Lower lobe of right lung (tissue), 2 donors: ENCODE measurements at places on chromosomes 1 and 21. TPM values are rescaled to one million over a fixed set of nuclear protein-coding genes. Genes with fewer than 3 reads are reported as not detected.

The CSMD2 gene
- 1.1 TPM for total RNA-seq

The HSD3B1 gene
- total RNA-seq: not detected

DNA sequence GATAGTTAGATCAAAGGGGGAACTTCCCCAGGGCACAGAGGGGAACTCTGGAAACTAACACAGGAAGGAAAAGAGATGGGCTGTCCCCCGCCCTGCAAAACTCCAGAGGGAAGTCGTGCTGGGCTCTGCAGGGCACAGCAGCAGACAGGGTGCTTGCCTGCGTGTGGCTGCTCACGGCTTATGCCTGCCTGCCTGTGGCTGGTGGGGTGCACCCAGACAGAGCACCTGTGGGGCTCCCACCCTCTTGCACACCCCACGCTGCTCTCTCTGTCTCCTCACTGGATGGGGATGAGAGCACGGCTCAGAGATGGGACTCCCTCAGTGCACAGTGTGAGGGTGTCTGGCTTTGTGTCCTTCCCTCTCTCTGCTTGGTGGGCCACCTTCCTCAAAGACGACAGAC is 13.5 kb upstream of the ETV3L start:
- no peak for DNase-seq

The OLIG2 gene
- total RNA-seq: not detected

DNA sequence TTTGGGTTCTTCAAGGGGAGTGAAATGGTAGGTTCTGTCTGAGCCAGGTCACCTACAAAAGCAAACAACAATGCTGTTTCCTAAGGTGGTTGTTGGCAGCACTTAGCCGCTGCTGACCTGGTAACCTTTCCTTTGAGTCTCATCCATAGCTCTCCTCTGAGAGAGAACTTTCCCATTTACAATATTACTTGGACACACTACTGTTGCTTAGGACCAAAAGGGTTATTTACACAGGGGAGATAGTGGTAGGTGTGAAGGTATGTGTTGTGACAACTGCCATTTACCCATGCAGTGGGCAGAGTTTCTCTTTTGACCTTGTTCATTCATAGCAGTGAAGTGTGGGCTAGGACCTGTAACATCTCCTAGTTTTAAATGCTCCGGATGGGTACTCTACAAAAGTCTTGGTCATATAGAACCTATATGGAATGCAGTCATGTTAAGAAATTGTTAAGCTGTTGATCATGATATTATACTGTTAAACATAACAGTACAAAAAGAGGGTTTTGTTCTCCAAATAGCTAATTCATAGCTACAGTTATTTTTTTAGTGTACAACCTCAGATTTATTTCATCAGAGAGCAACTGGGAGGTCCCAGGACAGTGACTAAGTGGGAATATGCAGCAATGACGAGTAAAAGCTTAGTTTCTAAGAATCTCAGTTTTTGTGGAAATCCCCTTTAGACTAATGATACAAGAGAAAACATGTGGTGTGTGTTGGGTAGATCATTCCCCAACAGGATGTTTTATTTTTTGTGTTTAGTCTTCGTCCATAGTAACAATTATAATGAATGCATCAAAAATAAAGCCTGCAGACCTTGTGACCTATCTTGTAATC is 219.7 kb downstream of the NFIA start:
- no peak for DNase-seq

The GJB5 gene
- total RNA-seq: not detected

DNA sequence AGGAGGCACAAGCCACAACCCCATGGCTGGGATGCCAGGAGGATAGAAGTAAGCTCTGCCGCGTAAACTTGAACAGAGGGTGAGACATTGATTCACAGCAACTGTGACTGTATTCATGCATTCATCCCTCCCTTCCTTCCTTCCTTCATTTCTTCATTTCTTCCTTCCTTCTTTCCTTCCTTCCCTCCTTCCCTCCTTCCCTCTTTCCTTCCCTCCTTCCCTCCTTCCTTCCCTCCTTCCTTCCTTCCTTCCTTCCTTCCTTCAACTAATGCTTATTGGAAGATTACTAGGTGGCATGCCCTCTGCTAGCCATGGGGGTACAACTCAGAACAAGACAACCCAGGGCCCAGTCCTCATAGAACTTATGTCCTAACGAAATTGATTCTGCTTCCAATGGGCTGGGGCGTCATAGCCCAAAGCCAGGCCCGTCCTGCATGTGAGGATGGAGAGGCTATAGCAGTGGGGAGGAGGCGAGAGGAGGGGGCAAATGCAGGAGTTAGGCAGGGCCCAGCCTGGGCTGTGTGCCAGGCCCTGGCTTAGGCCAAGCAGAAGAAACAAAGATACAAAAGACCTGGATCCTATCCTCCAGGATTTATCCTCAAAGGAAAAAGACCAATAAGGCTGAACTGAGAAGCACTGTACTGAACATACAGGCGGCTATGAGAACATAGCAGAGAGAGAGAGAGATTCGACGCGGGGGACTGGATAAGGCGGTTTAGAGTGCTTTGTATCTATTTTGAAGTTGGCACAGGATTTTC is 24.4 kb upstream of the PAXBP1 start:
- no peak for DNase-seq

The TSTD1 gene
- total RNA-seq: 63.2 TPM

GRCh38 chr1:9244501-9245229 is 10.1 kb downstream of the H6PD start:
- no peak for DNase-seq

DNA sequence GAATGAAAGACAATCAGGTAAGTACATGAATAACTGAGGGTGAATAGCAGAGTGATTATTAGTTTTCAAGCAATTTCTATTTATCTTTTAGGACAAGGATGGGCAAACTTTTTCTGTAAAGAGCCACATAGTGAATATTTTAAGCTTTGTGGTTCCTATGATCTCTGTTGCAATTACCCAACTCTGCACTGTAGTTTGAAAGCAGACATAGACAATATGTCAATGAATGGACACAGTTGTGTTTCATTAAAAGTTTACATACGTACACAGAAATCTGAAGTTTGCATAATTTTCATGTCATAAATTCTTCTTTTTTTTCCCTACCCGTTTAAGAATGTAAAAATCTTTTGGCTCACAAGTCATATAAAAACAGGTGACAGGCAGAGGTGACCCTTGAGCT is 71.4 kb downstream of the ZNF281 start:
- DNase-seq: no peak

The APCS gene
- not detected for total RNA-seq

DNA sequence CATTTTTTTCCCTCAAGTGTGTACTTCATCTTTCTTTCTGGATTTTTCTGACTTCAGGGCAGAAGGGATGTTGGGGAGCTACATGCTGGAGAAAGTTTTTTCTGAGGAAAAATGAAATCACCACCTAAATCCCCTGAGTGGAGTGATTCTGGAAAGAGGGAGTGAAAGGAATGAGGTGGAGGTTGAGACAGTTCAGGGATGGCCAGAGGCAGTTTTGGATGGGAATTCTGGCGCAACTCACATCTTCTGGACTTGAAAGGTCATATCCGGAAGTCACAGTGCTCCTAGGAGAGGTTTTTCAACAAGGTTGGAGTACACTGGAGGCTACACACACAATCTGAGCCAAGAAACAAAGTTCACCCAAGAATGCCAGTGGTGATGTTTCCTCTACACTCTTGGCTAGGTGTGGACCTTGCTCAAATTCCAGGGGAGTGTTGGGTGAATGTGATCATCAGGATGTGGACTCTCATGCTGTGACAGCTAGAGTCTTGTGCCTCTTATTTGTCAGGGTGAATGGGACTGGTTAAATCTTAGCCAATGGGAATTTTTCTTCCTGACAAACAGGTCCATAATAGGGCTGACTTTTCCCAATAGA is 161.5 kb downstream of the HLX start:
- DNase-seq: no peak

The C1orf141 gene
- 2.2 TPM for total RNA-seq

GRCh38 chr1:12574757-12575139 is 43.3 kb downstream of the DHRS3 start:
- no peak for DNase-seq

- DNase-seq: no peak
These were observed 53.0 kb upstream of the DYNLT5 start for GRCh38 chr1:66699213-66699612.

DNA sequence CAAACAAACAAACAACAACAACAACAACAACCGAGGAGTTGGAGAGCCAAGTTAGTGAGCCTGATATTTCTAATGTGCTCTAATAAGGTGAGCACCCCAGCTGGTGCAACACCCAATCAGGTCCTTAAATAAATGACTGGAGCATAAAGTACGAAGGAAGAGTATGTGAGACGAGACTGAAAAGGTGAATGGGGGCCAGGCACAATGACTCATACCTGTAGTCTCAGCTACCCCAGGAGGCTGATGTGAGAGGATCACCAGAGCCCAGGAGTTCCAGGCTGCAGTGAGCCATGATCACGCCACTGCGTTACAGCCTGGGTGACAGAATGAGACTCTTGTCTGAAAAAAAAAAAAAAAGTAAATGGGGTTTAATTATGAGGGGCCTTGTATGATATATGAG is 152.0 kb upstream of the ZRANB2 start:
- DNase-seq: no peak

The MX1 gene
- total RNA-seq: 211 TPM

- DNase-seq: no peak
These were observed 101.4 kb upstream of the L1TD1 start for GRCh38 chr1:62093261-62093660.

DNA sequence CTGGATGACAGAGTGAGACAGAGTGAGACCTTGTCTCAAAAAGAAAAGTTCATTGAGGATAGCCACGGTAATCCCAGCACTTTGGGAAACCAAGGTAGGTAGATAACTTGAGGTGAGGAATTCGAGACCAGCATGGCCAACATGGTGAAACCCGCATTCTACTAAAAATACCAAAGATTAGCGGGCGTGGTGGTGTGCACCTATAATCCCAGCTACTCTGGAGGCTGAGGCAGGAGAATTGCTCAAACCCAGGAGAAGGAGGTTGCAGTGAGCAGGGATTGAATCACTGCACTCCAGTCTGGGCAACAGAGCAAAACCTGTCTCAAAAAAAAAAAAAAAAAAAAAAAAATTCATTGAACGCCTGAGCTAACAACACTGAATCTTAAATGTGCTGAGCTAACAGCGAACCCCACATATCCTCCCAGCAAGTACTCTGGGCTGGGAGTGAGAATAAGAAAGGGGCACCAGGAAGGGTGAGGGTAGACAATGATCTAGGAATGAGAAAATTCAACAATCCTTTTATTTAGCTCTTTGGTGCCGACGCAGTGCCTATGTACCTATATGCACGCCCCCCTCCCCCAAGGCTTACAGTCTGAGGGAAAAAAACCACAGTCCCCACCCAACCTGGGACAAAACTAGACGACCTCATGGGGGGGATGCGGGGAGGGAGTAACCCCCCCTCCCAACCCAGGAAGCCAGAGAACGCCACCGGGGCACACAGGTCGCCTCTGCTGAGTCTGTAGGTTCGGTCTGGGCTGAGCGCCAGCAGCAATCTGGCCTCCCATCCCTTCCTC is 1.4 kb upstream of the CACNA1S start:
- DNase-seq: no peak

The RNU1-2 gene
- total RNA-seq: 6,803 TPM

GRCh38 chr1:213512316-213512715 is 461.3 kb downstream of the RPS6KC1 start:
- DNase-seq: no peak

DNA sequence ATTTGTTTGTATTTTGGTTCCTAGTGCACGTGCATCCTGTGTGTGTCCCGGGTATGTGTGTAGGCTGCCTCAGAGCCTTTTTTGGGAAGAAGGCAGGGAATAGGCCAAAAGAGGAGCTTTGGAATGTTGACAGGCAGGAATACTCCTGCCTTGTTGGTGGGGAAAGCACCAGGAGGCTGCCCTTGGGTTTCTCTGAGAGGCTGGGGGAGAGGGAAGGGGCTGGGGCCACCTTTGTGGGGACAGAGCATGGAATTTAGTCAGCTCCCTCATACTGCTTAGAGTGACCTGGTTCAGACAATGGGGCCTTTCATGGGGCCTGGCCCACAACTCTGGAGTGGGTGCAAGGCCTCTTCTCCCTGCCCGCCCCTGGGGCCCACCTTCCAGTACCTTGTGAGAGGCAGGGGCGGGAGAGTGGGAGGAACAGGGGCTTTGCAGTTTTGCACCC is 31.3 kb downstream of the ACOT11 start:
- no peak for DNase-seq

The ORC1 gene
- 0.68 TPM for total RNA-seq

DNA sequence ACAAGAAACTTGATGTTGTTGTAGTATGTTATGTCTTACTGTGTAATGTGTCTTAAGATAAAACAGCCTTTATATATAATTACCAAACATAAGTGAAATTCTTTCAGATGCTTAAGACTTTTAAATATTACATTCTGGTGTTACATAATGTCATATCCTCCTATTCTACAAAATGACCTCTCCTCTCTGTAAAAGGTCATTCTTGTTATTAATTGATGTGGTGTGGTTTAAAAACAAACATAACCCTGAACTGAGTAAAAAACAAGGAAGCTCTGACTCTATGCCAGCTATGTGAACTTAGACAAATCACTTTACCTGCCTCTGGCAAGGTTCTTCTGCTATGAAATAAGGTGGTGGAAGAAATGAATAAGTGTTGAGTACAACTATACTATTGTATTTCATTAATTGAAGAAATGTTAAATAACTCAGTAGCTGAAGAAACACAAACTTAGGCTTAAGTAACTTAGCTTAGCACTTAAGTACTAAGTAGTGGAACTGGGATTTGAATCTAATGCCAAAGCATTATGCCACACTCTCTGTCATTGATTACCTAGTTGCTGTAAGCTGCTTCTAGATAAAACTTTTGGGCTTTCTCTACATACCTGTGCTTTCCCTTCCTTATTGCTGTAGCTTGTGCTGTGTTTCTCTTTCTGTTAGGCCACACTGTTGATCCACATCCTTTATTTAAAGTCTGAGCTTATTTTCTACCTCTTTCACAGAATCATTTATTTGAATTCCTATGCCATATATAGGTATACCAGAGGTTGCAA is 859 bp upstream of the ANGPTL1 start:
- no peak for DNase-seq

DNA sequence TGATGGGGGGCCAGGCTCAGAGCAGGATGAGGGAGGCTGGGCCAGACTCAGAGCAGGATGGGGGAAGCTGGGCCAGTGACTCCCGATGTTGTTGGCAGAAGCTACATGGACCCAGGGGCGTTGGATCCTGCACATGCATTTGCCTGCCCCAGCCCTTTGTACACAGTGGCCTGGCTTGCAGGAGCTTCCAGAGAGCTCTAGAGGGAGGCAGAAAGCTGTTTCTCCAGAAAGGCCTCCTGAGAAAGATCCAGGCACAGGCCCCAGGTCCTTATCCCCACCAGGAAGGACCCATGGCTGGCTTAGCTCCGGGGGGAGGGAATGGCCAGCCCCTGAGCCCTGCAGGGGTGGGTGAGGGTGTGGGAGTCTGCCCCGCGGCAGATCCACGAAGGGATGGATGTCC is 106.6 kb upstream of the ACTRT2 start:
- no peak for DNase-seq

The SPRR3 gene
- not detected for total RNA-seq

The CNR2 gene
- not detected for total RNA-seq
